Left ventricle myocardium inferior (tissue), 1 donor: ENCODE measurements at places on chromosomes 13 and 19.
A peak's percentile ranks its signal among the peaks of the same experiment; 100 is the strongest.

DNA sequence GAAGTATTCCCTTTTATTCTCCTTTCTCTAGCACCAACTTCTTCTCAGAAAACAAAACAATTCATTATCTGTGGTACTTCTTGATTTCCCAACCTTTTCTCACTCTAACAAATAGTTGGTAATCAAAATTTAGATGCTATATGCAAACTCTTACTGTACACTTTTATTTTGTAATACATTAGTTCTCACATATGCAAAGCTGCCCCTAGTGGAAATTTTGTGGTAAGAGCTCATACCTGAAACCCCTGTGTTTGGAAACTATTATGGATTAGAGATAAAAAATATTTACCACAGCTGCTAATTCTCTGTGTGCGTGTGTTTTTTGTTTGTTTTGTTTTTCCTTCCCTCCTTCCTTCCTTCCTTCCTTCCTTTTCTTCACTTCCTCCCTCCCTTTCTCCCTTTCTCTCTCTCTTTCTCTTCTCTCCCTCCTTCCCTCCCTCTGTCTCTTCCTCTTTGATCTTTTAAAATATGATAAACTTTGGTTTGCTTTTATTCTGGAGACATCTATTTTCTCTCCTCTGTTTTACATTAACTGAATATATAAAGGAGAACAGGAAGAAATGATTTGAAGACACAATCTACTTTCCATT is 537.4 kb downstream of the SLITRK6 start:
- DNase-seq = no peak

- no peak for DNase-seq
Observed at GRCh38 chr13:47955836-47956235, 45.2 kb downstream of the SUCLA2 start.

- DNase-seq = no peak
Observed at GRCh38 chr13:68676513-68677115, 1431.0 kb upstream of the ATXN8OS start.

DNA sequence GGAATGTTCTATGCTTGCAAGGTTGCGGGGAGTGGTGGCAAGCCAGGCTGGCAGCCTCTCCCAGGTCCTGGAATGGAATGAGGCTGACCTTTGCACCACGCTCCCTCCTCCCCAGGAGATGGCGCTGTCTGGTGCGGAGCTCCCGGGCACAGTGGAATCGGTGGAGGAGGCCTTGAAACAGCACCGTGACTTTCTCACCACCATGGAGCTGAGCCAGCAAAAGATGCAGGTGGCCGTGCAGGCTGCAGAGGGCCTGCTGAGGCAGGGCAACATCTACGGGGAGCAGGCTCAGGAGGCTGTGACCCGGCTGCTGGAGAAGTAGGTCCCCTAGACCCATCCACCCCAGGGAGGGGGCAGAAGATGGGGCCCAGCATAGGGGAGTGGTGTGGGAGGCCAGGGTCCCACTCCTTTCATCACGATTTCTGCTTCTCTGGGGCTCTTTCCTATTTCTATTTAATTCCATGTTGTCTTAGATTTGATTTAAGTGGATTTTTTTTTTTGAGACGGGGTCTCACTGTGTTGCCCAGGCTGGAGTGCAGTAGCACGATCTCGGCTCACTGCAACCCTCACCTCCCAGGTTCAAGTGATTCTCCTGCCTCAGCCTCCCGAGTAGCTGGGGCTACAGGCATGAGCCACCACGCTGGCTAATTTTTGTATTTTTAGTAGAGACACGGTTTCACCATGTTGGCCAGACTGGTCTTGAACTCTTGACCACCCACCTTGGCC is 53.2 kb upstream of the SHKBP1 start:
- DNase-seq = peak; percentile 36

- no peak for DNase-seq
Observed at GRCh38 chr19:29201855-29202254, 11.1 kb downstream of the UQCRFS1 start.

GRCh38 chr19:13329766-13330165 is 176.5 kb downstream of the CACNA1A start:
- no peak for DNase-seq

DNA sequence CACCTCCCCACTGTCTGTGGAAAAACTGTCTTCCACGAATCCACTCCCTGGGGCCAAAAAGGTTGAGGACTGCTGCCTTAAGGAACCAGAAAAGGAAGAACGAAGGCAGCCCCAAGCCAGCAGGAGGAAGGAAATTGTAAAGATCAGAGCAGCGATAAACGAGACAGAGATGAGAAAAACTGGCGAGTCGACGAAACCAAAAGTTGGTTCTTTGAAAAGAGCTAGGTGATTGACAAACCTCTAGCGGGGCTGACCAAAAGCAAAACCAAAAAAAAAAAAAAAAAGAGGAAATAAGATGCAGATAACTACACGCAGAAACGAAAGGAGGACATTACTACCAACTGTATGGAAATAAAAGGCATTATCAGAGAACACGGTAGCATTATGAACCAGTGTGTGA is 76.9 kb downstream of the GADD45B start:
- peak; percentile 15 for DNase-seq

DNA sequence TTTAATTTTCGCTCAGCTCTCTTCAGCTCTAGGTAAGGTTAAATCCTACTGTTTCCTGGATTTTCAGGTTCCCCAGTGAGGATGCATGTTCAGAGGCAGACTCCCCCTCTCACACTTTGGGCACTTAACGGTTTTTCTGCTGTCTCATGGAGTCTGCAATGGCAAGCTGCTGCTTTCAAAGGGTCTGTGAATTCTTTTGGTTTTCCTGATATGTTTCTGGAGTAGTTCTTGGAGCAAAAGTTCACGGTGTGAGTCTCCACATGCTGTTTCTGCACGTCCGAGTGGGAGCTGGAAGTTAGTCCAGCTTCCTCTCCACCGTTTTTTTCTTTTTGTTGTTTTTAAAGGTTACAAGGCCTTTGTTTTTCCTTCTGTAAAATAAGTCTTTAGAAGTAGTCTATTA is 35.4 kb downstream of the DNAJC15 start:
- DNase-seq = no peak

GRCh38 chr13:110625771-110626321 is 10.5 kb downstream of the NAXD start:
- no peak for DNase-seq

DNA sequence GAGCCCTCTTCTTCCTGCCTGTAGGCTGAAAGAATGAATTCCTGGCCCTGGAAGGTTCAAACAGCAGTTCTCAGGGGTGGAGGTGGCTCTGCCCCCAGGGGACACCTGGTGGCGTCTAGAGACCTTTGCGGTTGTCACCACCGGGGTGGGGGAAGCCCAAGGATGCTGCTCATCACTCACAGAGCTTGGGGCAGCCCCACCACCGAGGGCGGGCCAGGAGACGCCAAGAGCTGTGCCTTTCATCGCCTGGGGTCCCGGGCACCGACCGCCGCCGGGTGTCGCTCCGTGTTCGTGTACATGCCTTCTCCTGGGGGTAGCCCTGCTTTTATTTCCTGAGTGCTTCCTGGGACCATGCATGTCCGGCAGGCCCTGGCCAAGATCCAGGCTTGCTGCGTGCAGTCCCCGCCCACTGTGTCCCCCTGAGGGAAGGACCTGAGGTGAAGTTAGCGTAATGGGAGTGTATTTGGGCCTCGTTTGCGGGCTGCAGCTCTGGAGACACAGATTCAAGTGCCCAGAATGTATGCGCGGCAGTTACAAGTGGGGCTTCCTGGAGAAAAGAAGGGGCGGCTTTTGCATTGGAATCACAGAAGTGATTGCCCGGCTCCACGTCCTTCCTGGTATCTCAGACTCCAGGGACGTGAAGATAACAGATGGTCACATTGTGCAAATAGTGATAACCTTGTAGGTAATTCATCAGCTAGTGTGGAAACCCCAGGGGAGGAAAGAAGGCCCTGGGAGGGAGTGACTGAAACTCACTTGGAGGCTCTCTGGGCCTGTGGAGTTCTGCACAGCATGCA is 7.8 kb downstream of the DOT1L start:
- DNase-seq = peak; percentile 73
